ENCODE measurements at places on chromosomes 3 and 15. TPM values are rescaled to one million over a fixed set of nuclear protein-coding genes. Genes with fewer than 3 reads are reported as not detected.

- DNase-seq = no peak
- no peaks in the 10 kb centered on the region for H3K4me1 ChIP-seq
- H3K27me3 ChIP-seq = no peaks in the 10 kb centered on the region
- H3K36me3 ChIP-seq = no peaks in the 10 kb centered on the region
- H3K27ac ChIP-seq = no peak overlapping the region
- no peak overlapping the region for H3K4me3 ChIP-seq
Observed at GRCh38 chr3:18415839-18416238, 9.3 kb downstream of the SATB1 start.

- no peaks in the 10 kb centered on the region for H3K4me1 ChIP-seq
- H3K27me3 ChIP-seq = no peaks in the 10 kb centered on the region
- no peaks in the 10 kb centered on the region for H3K36me3 ChIP-seq
Observed at GRCh38 chr3:175591375-175591774, 732.2 kb downstream of the NAALADL2 start.

The GABRR3 gene
- not detected for total RNA-seq

The PPM1L gene
- 6.3 TPM for total RNA-seq

The TBC1D5 gene
- total RNA-seq = 23.0 TPM

The SLC22A13 gene
- total RNA-seq = 0.72 TPM
